SK-N-DZ (cell line): ENCODE measurements at places on chromosomes 3 and 15.
A peak's percentile ranks its signal among the peaks of the same experiment; 100 is the strongest.

- no peak for DNase-seq
Observed at GRCh38 chr3:24965706-24966385, 462.2 kb upstream of the RARB start.

GRCh38 chr15:37594417-37594816 is 340.0 kb upstream of the TMCO5A start:
- no peak for DNase-seq

DNA sequence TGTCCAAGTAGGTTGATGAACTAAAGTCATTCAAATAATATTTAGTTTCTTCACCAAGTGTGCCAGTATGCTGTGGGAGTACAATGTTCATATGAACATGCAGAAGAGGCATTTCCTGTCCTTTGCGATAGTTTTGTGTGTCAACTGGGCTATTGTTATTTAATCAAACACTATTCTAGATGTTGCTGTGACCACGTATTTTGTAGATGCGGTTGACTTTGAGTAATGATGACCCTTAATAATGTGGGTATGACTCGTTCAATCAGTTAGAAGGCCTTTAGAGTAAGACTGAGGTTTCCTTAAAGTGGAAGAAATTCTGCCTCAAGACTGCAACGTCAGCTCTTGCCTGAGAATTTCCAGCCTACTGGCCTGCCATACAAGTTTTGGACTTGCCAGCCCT is 470.7 kb upstream of the CBLB start:
- DNase-seq, result no peak

DNA sequence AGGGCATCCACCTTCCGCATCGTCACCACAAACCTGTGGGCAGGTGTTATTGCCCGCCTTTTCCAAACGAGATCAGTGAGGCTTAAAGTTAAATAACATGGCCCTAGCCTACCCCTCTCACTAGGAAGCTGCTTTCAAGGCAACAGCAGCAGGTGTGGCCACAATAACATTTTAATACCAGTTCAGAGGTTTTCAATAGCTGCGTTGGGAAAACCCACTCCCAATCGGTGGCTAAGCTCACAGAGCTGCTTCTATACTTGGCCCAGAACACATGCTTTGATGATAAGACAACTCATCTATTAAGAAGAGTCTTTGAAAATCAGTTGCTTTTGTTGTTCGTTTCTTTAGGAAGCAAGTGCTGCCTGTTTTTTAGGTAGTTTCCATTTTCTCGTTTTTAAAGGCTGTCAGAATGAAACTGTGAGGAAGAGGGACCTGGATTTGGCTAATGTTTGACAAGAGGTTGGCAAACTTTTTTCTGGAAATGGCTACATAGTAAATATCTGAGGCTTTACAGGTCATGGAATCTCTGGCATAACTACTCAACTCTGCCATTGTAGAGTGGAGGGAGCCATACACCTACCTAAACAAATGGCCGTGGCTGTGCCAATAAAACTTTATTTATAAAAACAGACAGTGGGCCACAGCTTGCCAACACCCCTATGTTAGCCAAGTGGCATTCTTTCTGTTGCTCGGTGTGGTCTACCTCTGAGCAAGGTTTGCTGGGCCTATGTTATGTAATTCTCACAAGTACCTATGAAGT is 179.6 kb downstream of the FEZF2 start:
- no peak for DNase-seq

- no peak for DNase-seq
Observed at GRCh38 chr3:140203510-140203909, 268.5 kb downstream of the CLSTN2 start.

GRCh38 chr3:77373619-77374018 is 333.7 kb downstream of the ROBO2 start:
- DNase-seq, result no peak

DNA sequence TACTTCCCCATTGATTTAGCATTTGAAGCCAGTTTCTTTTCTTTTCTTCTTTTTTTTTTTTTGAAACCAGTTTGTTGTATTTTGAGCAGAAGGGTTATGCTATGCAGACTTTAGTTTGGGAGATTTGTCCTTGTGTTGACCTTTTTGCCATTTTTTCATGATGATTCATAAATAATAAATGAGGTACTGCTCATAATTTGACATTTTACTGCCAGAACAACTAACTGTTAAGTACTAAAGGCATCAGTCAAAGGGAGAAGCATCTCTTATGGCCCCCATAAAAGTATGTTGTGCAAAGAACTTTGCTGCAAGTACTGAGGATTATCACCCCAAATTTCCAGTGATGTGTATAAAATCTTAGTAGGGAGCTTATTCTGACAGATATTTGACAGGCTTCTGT is 1.7 kb upstream of the GPR87 start:
- DNase-seq, result no peak

GRCh38 chr3:64149886-64150285 is 75.4 kb downstream of the PRICKLE2 start:
- DNase-seq, result no peak

GRCh38 chr3:157351981-157352380 is 84.7 kb upstream of the PTX3 start:
- no peak for DNase-seq

DNA sequence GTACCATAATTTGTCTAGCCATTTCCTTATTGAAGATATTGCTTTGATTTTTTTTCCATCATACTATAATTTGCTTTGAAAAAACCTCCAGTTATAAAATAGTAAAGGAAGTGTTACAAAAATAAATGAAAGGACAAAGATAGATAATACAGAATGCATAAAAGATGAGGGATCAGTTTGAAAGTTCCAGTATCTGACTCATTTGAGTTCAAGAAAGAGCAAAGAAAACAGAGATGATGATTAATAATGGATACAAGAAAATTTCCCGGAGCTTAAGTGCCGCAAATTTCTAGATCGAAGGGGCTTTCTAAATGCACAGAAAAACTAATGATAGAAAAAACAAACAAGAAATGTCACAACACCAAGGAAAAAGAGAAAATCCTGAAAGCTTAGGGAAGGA is 4.3 kb downstream of the WDR48 start:
- DNase-seq, result no peak

GRCh38 chr15:71469413-71469812 is 340.9 kb upstream of the NR2E3 start:
- DNase-seq, result peak; percentile 8

DNA sequence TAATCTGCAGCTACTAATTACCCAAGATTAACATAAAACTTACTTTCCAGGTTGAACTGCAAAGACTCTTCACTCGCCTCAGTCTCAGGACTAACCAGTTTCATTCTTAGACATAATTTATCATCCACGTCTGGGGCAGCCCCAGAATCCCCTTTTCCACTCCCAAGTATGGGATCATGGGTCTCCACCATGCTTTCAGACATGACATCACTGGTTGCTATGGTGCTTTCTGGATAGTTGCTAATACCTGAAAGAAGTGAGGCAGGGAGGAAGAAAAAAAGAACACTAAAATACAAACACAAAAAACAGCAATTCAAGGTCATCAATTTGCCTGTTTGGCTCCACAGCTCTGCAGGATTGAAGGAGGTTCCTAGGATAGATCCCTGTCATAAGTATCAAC is 46.6 kb downstream of the TP53BP1 start:
- no peak for DNase-seq

DNA sequence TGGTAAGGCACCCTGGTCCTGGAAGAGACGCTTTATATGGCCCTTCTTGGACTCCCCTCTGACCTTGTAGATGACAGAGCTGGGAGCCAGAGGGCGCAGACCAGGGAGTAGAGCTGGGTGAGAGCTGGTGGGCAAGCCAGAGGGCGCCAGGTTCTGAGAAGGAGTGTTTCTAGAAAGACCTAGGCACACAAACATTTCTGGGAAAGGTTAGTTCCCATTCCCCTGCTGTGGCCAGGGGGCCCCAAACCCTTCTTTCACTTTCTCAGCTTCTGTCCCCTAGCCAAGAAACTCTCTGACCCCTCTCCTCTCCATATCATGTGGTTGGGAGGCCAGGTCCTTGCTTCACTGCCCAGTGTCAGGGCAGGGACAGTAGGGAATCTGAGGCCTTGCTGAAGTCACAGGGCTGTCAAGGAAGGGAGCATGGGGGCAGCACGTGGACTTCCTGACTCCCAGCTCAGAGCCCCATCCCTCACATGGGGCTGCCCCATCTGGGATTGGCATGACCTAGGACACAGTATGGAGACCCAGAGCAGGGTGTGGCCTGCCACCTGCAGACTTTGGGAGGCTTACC is 3.6 kb downstream of the HEMK1 start:
- DNase-seq, result no peak

DNA sequence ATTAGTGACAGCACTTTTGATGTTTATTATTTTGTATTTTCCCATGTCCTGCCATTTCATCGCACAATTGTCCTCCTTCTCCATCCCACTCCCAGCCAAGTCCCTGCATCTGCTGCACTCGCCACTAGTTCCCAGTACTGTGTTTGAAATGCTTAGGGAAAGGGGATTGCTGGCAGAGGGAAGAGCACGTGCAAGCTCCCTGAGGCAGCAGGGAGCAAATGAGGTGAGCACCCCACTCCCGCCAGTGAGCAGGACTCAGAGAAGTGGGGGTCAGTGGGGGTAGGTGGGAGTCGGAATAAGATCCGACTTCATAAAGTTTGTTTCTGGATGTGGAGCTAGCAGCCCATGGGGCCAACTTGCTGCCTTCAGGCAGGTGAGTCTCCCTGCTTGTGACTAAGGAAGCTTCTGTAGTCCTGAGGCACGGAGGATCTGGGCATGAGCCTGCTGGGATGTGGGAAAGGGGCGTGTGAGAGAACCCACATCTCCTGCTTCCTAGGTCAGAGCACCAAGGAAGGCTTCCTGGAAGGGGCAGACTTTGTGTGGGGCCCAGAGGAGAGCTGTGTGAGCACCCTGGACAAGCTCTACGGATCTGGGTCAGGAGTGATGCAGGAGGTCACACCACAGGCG is 99.7 kb upstream of the TLE3 start:
- no peak for DNase-seq

DNA sequence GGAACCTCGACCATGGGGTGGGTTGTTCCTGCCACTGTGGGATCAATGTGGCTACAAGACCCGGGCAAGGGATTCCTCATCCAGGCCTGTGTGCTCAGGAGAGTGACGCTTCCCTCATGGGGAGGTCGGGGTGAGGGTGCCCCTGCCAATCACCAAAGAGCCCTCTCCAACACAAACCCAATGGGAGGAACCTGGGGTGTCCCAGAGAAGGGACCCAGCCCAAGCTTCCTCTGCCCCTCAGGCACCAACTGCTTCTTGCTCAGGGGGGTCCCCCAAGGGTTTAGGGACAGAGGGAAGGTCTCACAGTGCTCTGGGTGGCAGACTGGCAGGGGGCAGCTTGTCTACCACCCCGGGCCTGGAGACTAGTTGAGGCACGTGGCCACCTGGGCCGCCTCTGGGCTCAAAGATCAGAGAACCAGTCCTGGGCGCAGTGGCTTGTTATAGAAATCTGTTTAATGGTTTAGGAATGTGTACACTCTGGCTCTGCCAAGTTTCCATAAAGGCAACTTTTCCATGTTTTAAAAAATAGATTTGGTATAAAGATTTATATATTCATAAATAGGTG is 26.6 kb downstream of the GP9 start:
- no peak for DNase-seq

GRCh38 chr15:40549894-40550293 is 14.9 kb downstream of the CCDC32 start:
- no peak for DNase-seq

DNA sequence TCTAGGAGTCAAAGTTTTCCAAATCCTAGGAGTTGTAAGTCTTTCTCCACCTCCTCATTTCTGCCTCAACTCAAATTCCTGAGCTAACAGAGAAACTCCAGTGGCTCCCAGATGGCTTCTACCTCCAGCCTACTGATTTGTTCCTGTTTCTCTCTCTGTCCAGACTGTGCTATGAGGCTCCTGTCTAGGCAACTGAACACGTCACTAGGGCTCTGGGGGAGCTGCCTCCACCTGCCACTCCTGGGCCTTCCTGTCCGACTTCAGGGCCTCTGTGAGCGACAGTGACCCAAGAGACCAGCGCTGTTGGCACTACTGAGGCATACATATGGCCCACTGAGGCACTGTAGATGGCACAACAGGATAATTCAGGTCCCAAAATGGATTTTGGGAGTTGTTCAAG is 71.4 kb downstream of the EXOG start:
- DNase-seq, result no peak

DNA sequence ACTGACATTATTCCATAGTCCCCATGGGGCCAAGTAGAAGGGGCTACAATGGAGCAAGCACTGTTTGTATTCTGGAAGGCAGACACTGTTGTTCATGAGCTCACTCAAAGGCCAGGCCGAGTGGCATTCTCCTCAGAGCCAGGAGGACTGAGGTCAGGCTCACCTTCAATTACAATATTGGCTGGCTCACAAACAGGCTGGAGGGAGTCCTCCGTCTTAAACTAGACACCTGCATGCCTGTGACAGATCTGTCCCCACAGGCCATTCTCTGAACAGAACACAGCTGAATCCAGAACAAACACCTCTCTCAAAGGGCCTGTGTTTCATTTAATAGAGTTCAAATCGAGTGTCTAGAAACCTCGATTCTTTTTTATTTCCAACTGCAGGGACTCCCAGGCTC is 347.4 kb upstream of the PPP2R3A start:
- no peak for DNase-seq

DNA sequence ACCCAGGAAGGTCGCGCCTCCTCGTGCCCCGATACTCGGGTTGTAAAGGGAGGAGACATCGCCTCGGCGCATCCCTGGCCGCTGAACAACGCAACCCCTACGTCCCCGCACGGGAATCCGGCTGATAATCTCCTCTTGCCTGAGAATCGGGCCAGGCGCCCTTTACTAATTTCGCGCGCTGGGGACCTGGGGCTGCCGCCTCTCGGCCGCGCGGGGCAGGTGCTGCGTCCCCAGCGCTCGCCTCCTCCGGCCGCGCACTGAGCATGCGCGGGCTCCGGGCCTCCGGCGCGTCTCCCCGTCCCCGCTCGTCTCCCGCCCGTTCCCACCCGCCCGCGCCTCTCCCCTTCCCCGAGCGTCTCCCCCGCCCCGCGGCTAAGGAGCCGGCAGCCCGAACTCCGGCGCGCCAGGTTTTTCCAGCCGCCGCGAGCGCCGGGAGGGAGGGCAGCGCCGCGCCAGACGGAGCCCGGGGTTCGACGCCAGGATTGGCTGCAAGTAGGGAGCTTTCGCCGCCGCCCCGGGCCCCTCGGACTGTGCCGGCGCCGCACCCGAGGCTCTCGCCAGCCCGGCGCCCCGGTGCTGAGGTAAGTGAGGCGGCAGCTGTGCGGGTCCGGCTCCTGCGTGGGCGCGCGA is at the start of gene CNTN4:
Gene CNTN4, plus strand, starts transcription at position 469 of the 630 bp plus-strand sequence.
- peak; percentile 90 for DNase-seq

- DNase-seq, result no peak
Observed at GRCh38 chr3:13571831-13572750, 23.2 kb downstream of the FBLN2 start.

- no peak for DNase-seq
Observed at GRCh38 chr3:83625261-83625660, 1333.5 kb upstream of the CADM2 start.

DNA sequence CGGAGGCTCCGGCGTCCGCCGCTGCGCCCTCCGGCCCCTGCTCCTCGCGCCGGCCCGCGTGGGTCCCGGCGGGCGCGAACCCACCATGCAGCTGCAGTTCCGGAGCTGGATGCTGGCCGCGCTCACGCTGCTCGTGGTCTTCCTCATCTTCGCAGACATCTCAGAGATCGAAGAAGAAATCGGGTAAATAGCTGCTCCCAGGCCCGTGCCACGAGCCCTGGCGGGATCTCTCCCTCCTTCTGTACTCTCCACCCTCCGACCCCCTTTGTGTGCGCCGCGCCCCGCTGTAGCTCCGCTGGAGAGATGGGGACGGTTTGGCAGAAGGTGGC is 263 bp downstream of the ST8SIA2 start:
- DNase-seq, result peak; percentile 40

- no peak for DNase-seq
Observed at GRCh38 chr15:66789029-66790025, 87.3 kb downstream of the SMAD6 start.
